Dorsolateral prefrontal cortex (tissue), 122 donors: ENCODE measurements at places on chromosomes 16 and 17.

GRCh38 chr16:84360170-84360569 lies 8.2 kb upstream of the ATP2C2 start:
- no peak for DNase-seq

- peak; percentile 76 for DNase-seq
Observed at GRCh38 chr17:57130708-57131461, 45.8 kb downstream of the AKAP1 start.

- DNase-seq, result no peak
Observed at GRCh38 chr17:64095144-64095882, 34.6 kb downstream of the ERN1 start.

GRCh38 chr17:60717814-60718213 lies 40.2 kb downstream of the BCAS3 start:
- DNase-seq, result no peak

DNA sequence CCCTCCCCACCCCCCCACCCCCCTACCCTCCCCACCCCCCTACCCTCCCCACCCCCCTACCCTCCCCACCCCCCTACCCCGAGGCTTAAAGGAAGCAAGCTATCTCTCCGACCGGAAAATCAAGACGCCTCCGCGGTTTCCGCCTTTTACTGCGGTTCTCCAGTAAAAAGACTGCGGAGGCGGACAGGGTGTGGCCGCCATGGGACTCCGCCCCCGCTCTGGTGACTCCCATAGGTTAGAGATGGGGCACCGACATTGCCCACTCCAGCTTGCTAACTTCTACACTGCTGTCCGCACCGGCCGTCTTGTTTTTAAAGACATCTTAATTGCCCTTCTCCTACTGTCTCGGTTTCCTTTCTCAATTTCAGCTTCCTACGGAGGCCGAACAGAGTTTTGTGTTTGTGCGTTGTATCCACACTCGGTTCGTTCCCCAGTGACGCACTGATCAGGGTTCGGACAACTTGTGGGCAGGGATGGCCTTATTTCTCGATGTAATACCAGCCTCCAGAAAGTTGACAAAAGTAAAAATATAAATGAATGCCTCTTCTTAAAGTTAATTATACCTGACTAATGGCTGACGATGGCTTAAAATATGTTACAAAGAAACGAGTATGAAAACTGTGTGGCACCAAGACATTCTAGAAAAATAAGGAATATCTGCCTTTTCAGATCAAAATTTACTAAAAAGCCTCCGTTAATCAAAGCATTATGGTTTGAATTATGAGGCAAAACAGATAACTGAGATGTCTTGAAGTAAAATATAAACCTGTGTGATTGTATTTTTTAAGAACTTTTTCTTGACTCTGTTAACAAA lies 1.1 kb upstream of the ZNF200 start:
- no peak for DNase-seq

DNA sequence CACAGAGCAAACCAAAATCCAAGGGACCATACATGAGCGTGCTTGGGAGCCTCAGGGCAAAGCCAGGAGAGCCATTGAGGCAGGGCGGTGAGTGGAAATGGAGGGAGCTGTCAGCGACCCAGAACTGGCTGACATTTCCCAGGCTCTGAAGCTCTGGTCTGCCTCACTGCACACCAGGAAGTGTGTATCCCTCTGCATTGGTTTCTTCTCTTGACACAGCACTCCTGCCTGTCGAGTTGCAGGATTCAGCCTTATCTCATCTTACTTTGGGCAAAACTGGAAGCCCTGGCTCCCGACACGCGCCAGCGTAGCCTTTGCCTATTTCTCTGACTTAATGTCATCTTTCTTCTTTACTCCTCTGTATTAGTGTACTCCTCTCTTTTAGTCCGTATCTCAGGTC lies 144.7 kb upstream of the HS3ST3A1 start:
- DNase-seq, result no peak

DNA sequence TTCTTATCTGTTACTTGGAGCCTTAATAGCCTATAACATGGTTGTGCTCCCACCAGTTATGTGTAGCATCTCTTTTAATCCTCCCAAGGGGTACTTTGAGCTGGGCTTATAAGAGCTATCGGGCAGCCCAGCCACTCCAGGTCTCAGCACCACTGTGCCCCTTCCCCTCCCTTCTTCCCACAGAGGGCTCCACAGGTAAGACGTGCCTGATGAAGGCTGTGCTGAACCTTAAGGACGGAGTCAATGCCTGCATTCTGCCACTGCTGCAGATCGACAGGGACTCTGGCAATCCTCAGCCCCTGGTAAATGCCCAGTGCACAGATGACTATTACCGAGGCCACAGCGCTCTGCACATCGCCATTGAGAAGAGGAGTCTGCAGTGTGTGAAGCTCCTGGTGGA lies 7.0 kb downstream of the TRPV2 start:
- no peak for DNase-seq

DNA sequence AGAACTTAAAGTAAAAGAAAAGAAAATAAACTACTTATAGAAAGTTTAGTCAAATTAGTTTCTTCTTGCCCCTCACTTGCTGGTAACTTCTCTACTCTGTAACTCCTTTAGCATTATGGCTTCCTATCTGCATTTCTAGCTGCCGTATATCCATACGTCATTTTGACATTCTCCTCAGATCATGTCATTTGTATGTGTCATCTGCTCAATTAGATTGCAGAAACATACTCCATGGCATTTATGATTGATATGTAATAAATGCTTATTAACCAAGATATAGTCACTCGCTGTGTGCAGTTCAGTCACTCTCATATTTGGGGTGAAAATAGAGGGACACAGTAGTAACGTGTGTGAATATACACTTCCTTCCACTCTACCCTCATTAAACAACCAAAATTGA lies 103.4 kb downstream of the ZNF18 start:
- DNase-seq, result no peak

DNA sequence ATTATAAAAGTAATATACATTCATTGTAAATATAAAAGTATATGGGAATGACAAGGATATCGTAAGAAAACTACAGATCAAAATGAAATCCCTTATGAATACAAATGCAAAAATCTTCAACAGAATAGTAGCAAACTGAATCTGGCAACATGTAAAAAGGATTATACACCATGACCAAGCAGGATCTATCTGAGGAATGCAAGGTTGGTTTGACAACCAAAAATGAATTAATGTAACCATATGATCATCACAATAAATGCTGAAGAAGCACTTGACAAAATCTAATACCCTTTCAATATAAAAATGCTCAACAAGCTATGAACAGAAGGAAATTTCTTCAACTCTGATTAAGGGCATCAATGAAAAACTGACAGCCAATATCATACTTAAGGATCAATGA lies 48.8 kb downstream of the NDEL1 start:
- no peak for DNase-seq

DNA sequence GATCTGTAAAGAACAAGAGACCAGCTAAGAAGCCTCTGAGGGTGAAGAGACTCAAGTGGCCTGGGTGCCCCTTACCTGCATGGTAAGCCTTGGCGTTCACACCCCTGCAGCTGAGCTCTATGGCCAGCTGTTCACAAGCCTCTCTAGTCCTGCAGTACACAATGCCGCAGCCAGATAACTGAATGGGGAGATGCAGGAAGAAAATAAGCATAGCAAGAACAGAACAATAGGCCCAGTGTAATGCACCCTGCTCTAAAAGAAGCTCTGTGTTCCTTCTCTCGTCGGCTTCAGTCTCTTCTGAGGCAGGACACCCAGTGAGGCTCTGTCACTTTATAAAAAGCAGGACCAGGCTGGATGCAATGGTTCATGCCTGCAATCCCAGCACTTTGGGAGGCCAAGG lies 5.4 kb downstream of the RECQL5 start:
- no peak for DNase-seq

GRCh38 chr17:31487063-31487647 lies 95.7 kb downstream of the RAB11FIP4 start:
- DNase-seq, result no peak

- DNase-seq, result no peak
Observed at GRCh38 chr16:30567991-30568638, 3.4 kb downstream of the ZNF688 start.

DNA sequence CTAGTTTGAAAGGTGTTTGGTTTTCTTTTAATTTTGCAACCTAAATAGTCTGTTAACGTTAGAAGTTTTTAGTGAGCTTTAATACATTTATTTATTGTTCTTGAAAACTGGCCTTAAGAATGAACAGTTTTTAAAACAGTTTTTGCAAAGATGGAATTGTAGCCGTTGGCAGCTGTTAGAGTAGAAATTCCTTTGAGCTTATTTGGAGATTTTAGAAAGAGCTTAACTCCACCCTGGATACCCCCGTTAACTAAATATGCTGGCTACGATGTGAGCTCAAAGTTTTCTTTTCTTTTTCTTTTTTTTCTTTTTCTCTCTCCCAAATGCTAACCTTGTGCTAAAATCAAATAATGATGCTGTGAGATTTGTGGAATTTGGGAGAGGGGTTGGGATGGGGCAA lies 75.2 kb downstream of the COX10 start:
- no peak for DNase-seq

DNA sequence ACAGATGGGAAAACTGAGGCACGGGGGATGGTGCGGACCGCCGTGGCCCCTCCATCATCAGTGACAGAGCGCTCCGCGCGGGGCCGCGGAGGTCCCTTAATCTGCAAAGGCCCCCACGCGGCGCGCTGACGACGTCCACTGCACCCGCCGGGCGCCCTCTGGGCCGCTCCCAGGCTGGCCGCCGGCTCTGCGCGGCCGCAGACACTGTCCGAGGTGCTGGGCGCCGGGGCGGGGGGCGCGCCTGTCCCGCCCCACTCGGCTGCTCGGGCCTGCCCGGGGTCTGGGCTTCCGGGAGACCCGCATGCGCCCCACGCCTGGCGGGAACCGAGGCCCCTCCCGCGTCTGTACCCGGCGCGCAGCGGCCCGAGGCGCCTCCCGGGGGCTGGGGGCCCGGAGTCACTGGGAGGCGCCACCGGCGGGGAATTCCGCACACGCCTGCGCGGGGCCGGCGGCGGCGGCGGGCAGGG lies 550 bp upstream of the RNF213 start:
- peak; percentile 37 for DNase-seq

- no peak for DNase-seq
Observed at GRCh38 chr17:2684549-2684948, 27.0 kb downstream of the CLUH start.

DNA sequence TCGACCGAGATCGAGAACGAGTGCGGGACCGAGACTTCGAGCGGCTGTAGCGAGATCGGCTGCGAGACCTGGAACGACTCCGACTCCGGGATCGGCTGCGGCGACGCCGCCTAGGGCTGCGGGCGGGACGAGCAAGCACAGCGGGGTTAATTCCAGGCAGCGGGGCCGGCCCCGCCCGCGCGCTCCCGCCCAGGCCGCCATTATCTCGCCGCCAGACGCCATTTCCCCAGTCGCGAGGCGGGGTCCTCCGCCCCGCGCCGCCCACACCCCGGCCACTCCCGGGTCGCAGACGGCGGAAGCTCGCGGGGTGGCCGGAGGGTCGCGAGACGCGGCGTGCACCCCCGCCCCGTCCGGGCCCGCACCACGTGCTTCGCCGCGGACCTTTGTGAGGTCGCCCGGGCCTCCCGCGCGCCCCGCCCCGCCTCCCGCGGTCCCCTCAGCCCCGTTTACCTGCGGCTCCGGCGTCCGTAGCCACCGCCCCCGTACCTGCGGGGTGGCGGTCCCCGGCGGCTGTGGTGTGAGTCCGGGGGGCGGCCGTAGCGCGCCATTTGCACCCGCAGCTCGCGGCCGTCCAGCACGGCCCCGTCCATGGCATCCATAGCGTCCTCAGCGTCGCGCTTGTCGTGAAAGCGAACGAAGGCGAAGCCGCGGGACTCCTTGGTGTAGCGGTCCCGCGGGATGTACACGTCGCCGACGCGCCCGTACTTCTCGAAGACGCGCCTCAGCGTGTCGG lies 616 bp downstream of the SRSF2 start:
- peak; percentile 60 for DNase-seq

DNA sequence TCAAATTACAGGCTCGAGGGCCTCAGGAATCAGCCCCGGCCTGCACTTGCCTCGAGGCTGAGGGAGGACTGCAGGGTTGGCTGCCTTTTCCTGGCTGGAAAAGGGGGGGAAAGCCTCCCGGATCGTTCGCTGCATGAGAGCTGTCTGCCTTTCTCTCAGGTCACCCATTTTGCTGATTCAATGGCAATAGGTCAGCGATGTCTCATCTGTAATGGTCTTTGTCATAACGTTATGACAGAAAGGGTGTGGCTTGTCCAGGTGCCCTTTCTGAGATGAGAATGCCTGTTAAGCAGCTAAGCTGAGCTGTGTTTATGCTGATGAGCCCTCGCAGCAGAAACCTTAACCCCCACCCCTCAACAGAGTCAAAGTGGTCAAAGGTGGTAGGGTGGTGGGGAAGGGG lies 81.8 kb downstream of the AKAP1 start:
- DNase-seq, result no peak

GRCh38 chr16:533391-534123 lies 6.0 kb downstream of the CAPN15 start:
- peak; percentile 57 for DNase-seq

DNA sequence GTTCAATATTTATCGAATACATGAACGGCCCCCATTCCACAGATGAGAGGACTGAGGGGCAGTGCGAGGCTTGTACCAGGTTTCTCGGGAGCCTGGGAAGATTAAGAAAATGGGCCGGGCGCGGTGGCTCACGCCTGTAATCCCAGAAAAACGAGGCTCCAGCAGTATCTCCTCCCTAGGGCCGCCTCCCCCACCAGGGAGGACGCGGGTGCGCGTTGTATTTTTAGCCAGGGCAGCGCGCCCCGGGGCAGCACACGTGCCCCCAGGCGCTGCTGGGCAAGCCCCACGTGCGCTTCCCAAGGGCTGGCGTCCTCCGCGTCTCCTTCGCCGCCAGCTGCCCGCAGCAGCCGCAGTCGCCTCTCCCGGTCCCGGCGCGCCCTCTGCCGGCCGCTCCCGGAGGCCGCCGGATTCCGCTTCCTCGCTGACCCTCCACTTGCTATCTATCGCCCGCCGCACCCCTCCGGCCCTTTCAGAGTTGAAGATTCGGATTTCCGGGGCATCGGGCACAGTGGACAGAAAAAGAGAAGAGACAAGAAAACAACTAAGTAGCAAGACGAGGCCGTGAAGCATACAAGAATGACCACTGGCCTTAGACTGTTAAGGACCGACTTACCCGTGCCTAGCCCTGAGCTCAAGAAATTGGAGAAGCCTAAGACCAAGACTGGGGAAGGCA lies 1.9 kb upstream of the YBX2 start:
- DNase-seq, result peak; percentile 80

GRCh38 chr17:48057626-48058025 lies 9.5 kb downstream of the NFE2L1 start:
- DNase-seq, result no peak

- DNase-seq, result no peak
Observed at GRCh38 chr17:52207796-52208195, 49.3 kb upstream of the CA10 start.

GRCh38 chr16:72234387-72234786 lies 62.4 kb upstream of the PMFBP1 start:
- no peak for DNase-seq

DNA sequence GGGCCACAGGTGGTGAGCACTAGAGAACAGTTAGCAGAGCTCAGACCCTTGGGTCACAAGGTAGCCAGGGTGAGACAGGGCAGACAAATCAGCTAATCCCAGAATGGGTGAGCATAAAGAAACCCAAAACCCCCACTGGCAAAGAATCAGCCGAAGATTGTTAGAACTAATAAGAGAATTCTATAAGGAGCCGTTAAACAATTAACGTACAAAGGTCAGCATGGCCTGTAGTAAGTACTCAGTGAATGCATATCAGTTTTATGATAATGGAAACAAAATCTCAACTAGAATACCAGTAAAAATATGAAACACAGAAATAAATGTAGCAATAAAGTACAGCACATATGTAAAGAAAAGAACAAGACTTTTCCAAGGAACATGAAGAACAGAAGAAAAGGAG lies 168.6 kb downstream of the NTN1 start:
- DNase-seq, result no peak
